Kidney (tissue), 22 donors: ENCODE measurements at places on chromosomes 3 and 15. TPM values are rescaled to one million over a fixed set of nuclear protein-coding genes. Genes with fewer than 3 reads are reported as not detected.

DNA sequence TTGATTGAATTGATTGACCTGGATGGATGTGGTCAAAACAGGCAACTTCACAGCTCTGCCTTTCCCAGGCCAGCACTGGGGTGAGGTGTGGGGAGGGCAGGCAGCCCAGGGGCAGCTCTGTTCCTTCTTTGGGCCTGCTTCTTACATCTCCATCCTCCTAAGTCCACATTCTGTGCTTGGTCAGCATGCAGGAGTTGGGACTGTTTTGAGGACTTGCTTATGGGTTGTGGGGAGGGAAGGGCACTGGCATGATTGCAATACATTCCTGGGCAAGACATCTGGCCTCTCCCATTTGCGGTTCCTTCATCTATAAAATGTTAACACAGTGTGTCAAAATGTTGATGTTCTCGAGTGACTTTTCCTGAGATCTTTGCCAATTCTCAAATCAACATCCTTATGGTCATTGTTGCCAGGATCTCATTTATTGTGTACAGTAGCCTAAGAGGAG, 84.1 kb downstream of the ST6GAL1 start:
- no peaks in the 10 kb centered on the region for H3K27me3 ChIP-seq
- no peak overlapping the region for H3K4me3 ChIP-seq
- no peak overlapping the region for H3K27ac ChIP-seq
- no peak for DNase-seq
- no peaks in the 10 kb centered on the region for H3K36me3 ChIP-seq

EXD1 gene
- not detected for total RNA-seq

GRCh38 chr15:84603630-84604379, 3.0 kb downstream of the ZSCAN2 start:
- H3K36me3 ChIP-seq, result peaks cover 5% of the 10 kb centered on the region
- no peak overlapping the region for H3K4me3 ChIP-seq
- no peak overlapping the region for H3K27ac ChIP-seq
- peaks cover 17% of the 10 kb centered on the region for H3K4me1 ChIP-seq
- no peaks in the 10 kb centered on the region for H3K27me3 ChIP-seq
- DNase-seq, result no peak

ZDHHC19 gene
- 0.57 TPM for total RNA-seq

DNA sequence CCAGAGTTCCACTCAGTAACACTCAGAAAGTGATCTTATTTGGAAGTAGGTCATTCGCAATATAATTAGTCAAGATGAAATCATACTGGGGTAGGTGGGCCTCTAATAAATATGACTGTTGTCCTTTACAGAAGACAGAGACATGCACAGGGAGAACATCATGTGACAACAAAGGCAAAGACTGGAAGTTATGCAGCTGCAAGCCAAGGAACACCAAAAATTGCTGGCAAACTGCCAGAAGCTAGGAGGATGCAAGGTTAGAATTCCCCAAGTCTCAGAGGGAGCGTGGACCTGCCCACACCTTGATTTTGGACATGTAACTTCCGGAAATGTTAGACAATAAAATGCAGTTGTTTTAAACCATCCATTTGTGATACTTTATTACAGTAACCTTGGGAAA, 471.5 kb upstream of the AGTR1 start:
- no peak overlapping the region for H3K27ac ChIP-seq
- H3K4me1 ChIP-seq, result no peaks in the 10 kb centered on the region
- no peaks in the 10 kb centered on the region for H3K27me3 ChIP-seq
- H3K4me3 ChIP-seq, result no peak overlapping the region
- no peaks in the 10 kb centered on the region for H3K36me3 ChIP-seq

TMOD2 gene
- total RNA-seq, result 9.3 TPM
